ENCODE measurements at places on chromosomes 7 and 10. TPM values are rescaled to one million over a fixed set of nuclear protein-coding genes. Genes with fewer than 3 reads are reported as not detected.

GRCh38 chr7:130356121-130356875 lies 11.7 kb downstream of the CPA5 start:
- H3K4me3 ChIP-seq, result no peak overlapping the region
- no peaks in the 10 kb centered on the region for H3K36me3 ChIP-seq
- H3K27ac ChIP-seq, result no peak overlapping the region
- H3K4me1 ChIP-seq, result peaks cover 8% of the 10 kb centered on the region
- DNase-seq, result no peak

The ANKRD1 gene
- total RNA-seq, result not detected

DNA sequence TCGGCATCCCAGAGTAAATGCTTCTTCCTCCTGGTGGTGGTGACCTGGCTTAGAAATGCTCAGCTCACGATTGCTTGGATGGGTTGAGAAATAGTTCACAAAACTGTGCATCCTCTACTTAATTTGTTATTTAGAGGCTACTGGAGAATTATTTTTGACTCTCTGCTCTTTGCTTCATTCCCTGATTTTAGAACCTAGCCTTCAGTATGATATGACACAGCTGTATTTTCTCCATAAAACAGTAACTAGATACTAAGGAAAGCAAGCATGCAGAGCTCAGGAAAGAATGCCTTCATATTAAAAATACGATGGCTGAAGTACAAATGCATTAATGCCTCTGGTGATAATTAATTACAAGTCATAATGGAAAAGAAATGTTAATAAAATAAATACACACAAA lies 602.0 kb upstream of the COBL start:
- H3K27me3 ChIP-seq, result no peaks in the 10 kb centered on the region
- no peak overlapping the region for H3K4me3 ChIP-seq
- H3K27ac ChIP-seq, result no peak overlapping the region
- no peaks in the 10 kb centered on the region for H3K4me1 ChIP-seq
- no peak for DNase-seq

The TMEM196 gene
- total RNA-seq, result not detected

The NSUN6 gene
- total RNA-seq, result 9.8 TPM

DNA sequence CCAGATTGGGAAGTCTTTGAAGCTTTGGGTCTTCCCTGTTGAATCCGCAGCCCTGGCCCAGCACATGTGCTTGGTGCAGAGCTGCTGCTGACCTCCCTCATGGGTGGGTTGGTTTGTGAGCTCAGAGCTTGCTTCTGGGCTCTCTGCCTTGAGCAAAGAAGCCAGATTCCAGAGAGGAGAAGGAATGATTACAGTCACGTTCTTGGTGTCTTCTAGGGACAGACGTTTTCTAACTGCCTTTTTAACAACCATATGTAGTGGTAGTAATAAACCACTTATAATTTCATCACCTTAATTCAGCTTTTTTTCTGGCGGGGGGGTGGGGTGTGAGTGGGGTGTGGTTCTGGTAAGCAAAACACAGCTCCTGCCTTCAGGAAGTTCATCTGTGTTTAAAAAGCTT lies 39.5 kb downstream of the LRMDA start:
- H3K4me1 ChIP-seq, result no peaks in the 10 kb centered on the region
- no peak overlapping the region for H3K27ac ChIP-seq
- H3K36me3 ChIP-seq, result no peaks in the 10 kb centered on the region

All from activated naive CD4-positive, alpha-beta T cell treated with anti-CD3 and anti-CD28 coated beads for 36 hours (primary cell).